ENCODE measurements at places on chromosomes 3 and 15.

- no peak for DNase-seq
Observed at GRCh38 chr15:70120958-70121623, 23.4 kb upstream of the TLE3 start.

GRCh38 chr3:9229325-9229724 is 20.1 kb downstream of the SRGAP3 start:
- DNase-seq = no peak

DNA sequence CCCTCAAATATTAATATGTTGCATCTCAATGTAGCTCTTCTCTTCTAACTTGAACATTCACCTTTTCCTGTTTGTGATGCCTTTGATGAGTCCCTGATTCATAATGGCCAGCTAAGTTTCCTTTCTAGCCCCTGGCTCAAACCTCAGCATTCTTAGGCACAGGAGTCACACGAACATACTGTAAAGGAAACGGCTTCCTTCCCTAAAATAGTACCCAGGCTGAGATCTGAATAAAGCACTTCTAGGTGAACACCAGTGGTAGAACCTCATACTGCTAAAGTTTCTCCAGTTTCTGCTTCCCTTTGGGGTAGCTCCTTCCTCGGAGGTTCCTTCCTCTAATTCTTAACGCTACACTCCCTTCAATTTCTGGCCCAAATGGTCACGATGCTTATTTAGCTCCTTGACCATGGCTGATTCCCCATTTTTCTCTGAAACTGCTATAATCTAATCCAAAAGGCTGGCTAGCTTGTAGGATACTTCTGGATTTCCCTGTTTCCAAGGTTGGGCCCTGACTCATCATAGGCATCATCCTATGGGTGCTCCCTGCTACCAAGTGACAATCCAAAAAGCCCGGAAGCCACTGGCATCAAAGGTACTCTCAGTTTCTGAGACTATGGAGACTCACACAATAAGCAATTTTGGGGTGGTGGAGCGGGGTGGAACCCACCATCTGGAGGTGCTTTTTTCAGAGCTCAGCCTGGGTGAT is 2.4 kb downstream of the ANAPC13 start:
- DNase-seq = peak; percentile 67

DNA sequence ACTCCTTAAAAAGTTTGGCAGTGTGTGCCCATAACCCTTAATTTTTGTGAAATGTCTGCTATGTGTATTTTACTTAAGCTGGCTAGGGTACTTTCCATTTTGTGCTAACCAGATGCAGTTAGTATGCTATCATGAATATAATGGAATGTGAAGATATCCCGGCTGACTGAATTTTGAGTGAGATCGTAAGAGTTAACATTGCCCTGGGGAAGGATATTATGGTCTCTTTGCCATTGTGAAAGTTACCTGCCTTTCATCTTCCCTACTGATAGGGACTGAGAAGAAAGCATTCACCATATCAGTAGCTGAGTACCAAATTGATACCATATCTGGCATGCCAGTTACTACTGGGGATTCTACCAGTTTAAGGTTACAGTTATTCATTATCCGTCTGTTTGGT is 243.2 kb downstream of the UBE2E2 start:
- DNase-seq = no peak

DNA sequence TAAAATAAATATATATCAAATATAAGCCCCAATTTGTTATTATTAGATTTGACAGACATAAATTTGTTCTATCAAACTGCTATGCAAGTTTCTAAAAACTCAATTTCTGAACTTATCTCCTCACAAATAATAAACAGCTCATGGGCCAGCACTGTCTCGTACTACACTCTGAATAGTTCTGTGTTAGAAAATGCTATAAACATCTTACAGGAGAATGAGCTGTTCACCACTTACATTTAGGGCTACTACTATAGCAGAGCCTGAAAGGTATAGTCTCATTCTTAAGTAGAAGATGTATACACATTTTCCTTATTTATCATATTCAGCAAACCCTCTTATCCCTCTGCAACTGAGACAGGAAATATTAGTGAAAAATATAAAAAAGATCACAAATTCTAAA is 12.6 kb downstream of the SLC12A6 start:
- DNase-seq = no peak

DNA sequence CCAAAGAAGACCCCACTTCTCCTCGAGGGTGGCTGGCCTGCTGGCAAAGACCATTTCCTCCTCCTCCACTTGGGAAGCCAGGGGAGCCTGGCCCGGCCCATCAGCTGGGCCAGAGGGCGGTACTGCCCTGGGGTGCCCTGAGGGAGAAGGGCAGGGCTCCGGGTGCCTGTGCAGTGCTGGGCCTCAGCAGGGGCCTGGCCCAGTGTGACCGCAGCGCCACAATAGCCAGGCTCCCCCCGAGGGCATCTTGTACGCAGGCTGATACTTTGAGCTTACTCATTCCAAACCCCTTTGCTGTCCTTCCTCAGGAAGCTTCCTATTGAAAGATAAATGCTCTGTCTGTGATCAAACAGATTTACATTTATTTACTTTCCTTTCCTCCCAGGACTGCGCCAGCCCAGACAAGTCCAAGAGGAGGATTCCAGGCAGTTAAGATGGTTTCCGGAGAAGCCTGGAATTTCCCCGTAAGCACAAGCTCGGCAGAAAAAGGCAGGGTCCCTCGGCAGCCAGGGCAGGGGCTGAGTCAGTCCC is 240.1 kb downstream of the XXYLT1 start:
- DNase-seq = no peak

GRCh38 chr3:127964053-127964452 is 49.0 kb downstream of the KBTBD12 start:
- DNase-seq = no peak

DNA sequence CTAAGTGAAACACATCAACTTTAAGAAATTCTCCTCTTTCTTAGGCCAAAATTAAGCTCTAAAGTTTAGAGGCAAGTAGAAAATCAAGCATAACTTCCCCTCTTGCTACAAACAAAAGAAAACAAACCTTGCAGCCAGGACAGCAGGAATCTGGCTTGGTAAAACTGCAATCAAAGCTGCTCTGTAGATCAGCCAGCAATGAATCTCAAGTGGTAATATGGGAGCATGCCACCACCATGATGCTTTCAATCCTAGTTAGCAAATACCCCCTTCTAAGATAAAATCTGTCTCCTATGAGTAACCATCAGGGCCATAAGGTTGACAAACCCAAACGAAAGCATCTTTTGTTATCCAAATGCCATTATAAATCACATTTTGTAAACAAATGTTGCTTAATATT is 208.3 kb upstream of the PLSCR5 start:
- DNase-seq = peak; percentile 2

DNA sequence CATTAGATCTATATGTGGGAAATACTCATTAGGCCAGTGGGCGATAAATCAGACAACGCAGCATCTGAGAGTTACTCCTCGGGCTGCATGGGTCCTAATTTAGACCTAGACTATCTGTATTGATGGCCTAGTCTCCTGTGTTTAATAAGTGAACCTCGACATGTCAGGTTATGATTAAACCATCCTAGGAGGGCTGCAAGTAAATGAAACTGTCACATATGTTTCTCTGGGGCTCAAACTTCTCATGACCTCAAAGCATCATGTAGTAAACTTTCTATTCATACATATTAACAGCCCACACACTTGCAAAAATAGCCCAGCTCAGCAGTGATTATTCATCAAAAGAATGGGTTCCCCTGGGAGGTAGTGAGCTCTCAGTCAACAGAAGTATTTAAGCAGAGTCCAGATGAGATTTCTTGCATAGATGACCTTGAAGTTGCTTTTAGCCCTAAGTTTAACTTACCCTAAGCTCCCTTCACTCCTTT is 51.6 kb downstream of the RAB11A start:
- DNase-seq = peak; percentile 22

Measured in AG08395 (cell line).